Left lobe of liver (tissue), 2 donors: ENCODE measurements at places on chromosomes 13 and 19. TPM values are rescaled to one million over a fixed set of nuclear protein-coding genes. Genes with fewer than 3 reads are reported as not detected.

- DNase-seq = no peak
Measured at GRCh38 chr13:79802389-79803085, 321.6 kb downstream of the NDFIP2 start.

DNA sequence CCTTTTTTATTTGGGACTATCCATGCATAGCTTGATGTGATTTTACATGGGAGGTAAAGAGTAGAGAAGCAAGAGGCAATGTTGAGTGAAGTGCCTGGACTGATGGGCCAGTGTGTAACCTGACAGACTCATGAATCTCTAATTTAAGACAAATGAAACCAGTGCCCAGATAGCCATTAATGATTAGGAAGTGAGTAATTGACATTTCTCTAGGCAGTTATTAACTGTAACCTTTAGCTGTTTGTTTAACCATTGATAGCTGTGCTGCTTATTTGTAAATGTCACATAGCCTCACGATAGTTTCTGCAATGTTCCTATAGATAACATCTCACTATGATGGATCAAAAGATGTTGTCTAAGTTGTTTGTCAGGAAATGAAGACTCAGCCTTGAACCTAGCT, 1047.5 kb upstream of the SPRY2 start:
- no peak for DNase-seq

The SLC1A6 gene
- not detected for total RNA-seq

- DNase-seq = no peak
Measured at GRCh38 chr19:35299523-35300338, 7.8 kb downstream of the MAG start.

GRCh38 chr13:80584306-80584705, 243.4 kb upstream of the SPRY2 start:
- DNase-seq = no peak

DNA sequence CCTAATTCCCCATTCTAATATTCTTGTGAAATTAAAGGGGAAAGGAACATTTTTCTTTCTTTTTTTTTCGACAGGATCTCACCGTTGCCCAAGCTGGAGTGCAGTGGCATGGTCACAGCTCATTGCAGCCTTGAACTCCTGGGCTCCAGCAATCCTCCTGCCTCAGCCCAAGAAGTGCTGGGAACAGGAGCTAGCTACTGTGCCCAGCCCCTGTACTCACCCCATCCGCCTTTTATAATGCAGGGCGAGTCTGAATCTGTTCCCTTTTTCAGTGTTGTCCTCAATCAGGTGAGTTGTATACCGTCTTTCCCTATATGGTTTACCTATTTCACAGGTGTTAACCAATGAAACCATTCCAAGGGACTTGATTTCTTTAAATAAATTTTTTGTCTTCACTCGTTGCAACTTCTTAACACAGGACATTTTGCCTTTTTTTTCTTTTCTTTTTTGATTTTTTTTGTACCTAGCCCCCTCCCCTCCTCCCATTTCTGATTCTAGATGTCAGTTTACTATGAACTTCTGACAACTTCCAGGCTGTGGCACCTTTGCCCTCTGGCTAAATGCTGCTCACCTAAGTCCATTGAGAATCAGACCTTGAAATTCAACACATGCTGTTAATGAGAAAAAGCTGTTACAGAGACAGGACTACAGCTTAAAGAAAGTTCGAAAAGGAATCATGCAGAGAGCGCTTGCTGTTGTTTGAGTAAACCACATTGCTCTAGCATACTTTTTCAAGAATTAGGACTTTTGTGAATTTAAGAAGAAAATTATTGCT, 562.1 kb upstream of the KLF12 start:
- no peak for DNase-seq

DNA sequence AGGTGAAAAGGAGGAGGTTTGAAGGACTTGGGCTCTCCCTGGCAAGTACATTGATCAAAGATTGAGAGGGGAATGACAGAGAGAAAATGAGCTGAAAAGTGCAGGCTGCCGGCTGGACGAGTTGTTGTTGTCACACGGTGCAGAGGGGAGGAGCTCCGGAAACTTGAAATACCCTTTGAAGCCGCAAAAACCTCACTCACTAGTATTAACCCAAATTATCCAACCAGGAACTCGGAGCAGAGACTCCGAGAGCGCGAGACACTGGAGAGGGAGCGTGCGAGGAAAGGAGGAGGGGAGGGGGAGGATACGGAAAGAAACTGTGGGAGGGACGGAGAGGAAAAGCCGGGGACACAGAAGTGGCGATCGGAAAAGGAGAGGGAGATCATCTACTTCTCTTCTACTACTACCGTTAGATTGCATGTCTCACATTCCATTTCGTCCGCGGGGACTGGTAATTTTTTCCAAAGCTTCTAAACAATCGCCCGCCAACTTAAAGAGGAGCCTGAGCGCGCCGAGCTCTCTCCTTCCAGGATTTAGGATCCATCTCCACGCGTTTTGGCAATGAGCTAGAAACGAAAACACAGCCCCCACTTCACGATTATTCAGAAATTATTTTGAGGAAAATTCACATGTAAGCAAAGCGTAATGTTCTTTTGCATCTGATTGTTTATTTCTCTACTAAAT, at the start of gene DACH1:
TSS of gene DACH1 (minus strand) at position 74 of the 684 bp plus-strand sequence.
- peak; percentile 44 for DNase-seq

The CGB5 gene
- total RNA-seq = not detected

The ZNF460 gene
- total RNA-seq = 22.1 TPM

DNA sequence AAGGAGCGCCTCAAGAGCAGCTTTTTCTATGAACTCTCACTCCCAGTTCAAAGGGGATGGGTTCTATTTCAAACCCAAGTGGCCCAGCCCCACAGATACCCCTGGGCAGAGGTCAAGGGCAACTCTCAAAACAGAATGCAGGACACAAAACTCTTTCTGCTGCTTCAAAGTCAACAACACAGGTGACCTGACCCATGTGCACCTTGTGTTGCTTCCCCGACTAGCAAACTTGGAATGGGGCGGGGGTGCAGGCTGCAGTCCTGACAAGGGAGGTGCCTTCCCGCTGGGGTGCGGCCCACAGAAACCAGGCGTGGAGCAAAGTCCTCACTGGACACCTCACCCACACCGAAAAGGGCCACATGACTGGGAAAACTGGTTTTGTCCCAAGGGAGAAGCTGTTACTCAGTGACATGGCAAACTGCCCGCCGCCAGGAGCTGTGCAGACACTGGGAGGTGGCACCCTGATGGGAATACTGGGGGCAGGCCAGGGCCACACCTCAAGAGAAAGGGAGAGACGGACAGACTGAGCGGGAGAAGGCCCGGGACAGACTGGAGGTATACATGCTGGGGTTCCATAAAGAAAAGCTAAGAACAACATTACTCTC, 17.4 kb downstream of the ZC3H4 start:
- DNase-seq = peak; percentile 96

The MUC16 gene
- total RNA-seq = not detected

DNA sequence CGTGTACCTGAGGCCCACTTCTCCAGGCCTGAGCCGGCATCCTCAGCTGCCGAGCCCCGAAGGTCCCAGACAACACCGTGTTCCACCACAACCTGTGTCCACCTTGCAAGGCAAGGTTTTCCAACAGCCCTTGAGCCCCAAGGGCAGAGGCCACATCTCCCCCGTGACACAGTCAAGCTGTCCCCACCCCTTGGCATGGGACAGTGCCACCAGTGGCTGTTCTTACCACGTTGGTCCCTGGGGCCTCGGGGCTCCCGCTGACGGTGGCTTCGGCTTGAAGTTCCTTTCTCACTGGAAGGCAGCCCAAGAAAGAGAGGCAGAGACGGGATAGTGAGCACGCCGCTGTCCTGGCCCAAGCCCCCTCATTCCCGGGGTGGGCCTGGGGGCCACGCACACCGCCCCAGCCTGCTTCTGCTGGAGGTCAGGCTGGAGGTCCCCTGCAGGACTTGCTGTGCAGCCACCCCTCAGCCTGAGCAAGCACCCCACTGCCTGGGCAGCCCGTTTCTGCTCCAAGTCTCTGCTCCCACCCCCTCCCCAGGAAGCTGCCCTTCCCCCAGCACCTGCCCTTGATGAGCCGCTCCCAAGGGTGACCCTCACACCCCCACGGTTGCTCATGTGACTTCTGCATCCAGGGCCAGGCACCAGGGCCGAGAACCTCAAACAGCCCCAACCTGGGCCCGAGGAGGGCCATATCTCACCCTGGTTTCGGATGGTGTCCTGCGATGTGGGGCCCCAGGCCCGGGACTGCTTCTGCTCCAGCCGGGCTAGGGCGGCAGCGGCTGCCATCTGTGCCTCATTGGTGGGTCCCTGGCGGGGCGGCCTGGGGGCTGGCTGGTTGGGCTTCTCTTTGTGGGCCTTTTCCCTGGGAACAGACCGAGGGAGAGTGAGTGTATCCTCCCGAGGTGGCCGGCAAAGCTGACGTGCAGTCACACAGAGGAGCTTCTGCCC, 4.1 kb downstream of the UBXN6 start:
- no peak for DNase-seq

GRCh38 chr13:79799059-79799867, 318.3 kb downstream of the NDFIP2 start:
- DNase-seq = no peak

The SPRYD7 gene
- total RNA-seq = 3.9 TPM

GRCh38 chr13:30565658-30566057, 52.1 kb upstream of the USPL1 start:
- no peak for DNase-seq

The SLC7A10 gene
- total RNA-seq = not detected

DNA sequence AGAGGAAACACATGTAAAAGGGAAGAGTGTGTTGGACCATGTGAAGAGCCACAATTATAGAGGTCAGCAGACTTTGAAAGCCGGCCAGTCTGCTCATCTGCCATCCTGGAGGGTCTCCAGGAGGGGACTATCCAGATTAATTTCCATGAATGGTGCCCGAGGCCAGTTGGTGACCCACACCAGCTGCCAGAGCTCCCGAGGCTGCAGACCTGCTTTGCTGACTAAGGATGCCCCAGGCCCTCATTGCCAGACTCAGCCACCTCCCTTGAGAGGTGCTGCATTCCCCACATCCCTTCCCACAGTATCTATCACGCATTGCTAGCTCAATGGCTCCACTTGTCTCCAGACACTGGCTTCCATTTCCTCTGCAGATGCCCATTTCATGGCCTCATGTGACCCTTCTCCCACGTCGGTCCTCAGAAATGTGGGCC, 110.3 kb downstream of the NALCN start:
- DNase-seq = no peak

The LILRB4 gene
- total RNA-seq = 1.9 TPM

DNA sequence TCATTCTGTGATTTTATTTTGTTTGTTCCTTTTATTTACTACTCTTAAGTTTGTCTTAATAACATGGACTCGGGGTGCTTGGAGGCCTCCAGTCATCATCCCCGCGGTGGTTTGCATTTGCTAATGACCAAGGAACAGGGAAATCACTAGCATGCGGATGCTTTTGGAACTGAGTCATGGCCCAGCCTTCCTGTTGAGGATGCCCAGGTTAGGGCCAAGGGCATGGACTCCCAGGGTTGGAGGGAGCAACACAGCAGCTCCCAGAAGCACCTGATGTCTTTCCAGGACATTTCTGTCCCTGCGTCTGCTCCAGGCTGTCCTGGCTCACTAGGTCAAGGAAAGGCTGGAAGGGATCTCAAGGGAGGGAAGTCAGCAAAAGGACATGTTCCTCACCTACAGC, 423.7 kb upstream of the TSHZ3 start:
- DNase-seq = no peak

GRCh38 chr13:26539738-26540292, 17.7 kb upstream of the WASF3 start:
- DNase-seq = no peak

DNA sequence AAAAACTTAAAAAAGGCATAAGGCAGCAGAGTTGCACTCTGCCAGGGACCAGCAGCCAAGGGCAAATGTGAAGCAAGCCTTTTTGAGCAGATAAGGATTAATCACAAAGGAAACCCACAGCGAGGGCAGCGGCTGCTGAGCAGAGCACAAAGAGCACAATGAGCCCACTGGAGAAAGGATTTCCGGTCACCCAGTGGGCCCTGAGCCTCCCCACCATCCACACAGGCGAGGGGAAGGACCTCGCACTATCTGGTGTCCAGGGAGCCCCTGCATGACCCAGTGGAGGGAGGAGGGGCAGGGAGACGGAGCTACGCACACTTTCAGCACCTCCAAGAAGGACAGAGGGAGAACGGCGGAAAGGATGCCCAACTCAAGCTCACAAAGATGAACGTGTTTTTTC, 40.0 kb downstream of the COL4A1 start:
- no peak for DNase-seq

GRCh38 chr13:99922631-99923404, 48.7 kb downstream of the ZIC5 start:
- DNase-seq = no peak

- peak; percentile 62 for DNase-seq
Measured at GRCh38 chr19:30227661-30228112, 144.5 kb upstream of the ZNF536 start.

The NR2F6 gene
- 126 TPM for total RNA-seq

DNA sequence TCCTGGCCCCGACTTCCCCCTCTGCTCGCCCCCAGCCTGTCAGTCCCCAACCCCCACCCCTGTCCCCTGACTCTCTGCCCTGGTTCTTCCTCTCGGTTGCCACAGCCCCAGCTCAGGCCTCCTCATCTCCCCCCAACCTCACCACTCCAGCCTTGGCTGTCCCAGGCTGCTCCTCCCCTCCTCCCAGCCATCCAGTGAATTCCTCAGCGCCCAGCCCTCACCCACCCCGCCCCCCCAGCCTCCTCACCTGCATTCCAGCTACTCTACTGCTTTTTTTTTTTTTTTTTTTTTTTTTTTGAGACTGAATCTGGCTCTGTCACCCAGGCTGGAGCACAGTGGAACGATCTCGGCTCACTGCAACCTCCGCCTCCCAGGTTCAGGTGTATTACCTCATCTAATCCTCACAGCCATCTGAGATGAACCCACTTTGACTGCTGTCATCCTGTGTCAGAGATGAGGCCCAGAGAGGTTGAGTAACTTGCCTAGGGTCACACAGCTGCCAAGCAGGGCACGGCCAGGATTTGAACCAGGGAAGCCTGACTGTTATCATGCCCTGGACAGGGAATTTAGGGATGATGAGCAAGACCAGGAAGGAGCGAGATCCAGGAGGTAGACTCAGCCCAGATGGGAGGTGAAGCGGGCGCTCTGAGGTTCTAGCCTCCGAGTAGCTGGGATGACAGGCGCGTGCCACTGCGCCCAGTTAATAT, 2.6 kb downstream of the SULT2B1 start:
- DNase-seq = no peak

- no peak for DNase-seq
Measured at GRCh38 chr19:15524781-15525180, 16.5 kb downstream of the CYP4F22 start.

The KRTDAP gene
- total RNA-seq = not detected

The TEKTIP1 gene
- 1.9 TPM for total RNA-seq

- no peak for DNase-seq
Measured at GRCh38 chr13:93805736-93806135, 579.1 kb downstream of the GPC6 start.

GRCh38 chr19:17296976-17297375, 6.2 kb downstream of the ABHD8 start:
- no peak for DNase-seq

The CGB3 gene
- total RNA-seq = not detected

The MIR17HG gene
- 1.9 TPM for total RNA-seq

DNA sequence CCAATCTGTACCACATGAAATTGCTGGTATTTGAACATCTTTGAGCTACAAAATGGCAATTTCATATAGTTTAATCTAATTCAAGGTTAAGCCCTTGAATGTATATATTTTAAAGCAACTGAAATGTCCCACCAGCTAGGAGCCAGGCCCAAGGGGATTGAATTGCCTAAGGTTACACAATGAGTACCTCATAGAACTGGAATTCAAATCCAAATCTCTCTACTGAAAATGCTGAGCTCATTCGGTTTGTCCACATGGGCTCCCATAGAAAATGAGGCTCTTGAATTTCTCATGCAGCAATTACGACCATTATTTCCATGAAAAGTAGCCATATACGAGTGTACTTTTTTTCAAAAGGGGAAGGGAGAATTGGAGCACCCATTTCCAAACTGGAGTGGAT, 31.5 kb upstream of the FNDC3A start:
- DNase-seq = no peak
